ENCODE measurements at places on chromosomes 16 and 17. TPM values are rescaled to one million over a fixed set of nuclear protein-coding genes. Genes with fewer than 3 reads are reported as not detected.

The EVPLL gene
- total RNA-seq: not detected

DNA sequence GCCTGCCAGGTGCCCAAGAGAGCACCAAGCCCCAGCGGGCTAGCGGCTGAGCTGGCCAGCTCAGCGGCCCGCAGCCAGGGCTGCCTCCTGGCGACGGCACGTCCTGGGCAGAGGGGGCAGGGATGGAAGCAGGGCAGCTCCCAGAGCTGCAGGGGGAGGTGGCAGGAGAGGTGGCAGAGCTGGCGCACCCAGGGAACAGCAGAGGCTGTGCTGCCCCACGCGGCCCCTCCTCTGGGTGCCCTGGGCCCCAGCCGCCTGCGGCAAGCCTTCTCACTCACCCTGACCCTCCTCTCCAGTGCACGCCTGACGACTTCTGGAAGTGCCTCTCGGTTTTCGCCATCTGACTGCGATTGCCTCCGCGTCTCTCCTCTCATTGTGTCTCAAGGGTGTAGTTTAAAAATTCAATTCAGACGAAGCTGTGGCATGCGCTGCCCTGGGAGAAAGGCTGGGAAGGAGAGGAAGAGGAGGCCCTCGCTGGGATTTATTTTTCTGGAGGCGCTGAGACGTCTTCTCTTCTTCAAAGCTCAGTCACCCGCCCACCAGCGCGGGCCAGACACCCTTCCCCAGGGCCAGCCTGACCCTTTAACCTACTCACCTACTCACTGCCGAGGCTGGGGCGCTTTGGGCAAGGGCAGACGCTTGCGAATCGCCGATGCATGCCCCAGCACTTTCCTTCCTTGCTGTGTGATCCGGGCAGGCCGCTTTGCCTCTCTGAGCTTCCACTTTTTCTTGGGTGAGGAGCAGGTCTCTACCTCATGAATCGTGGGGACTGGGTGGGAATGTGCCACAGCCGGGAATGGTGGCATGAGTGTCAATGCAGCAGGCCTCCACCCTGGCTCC lies 24.9 kb downstream of the GSE1 start:
- DNase-seq: no peak

The FADS6 gene
- not detected for total RNA-seq

DNA sequence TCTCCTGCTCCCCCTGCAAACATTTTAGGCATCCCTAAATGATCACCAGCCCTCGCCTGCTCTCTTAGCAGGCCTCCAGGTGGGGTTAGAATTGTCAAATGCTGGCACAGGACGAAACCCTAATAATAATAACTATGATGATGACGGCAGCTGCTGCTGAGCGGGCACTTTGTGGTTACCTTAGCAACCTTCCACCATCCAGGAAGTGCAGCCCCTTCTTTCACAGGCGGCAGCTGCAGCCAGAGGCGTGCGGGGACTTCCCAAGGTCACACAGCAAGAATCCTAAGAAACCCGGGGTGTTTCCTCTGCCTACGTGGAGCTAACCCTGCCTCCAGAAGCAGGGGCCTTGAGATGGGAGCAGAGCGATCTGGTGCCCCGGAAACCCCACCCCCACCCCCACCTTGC lies 22.4 kb upstream of the EIF1 start:
- peak; percentile 52 for DNase-seq

GRCh38 chr16:88353232-88353631 lies 29.5 kb upstream of the ZNF469 start:
- no peak for DNase-seq

- DNase-seq: no peak
Measured at GRCh38 chr16:71540-72401, 660 bp downstream of the RHBDF1 start.

DNA sequence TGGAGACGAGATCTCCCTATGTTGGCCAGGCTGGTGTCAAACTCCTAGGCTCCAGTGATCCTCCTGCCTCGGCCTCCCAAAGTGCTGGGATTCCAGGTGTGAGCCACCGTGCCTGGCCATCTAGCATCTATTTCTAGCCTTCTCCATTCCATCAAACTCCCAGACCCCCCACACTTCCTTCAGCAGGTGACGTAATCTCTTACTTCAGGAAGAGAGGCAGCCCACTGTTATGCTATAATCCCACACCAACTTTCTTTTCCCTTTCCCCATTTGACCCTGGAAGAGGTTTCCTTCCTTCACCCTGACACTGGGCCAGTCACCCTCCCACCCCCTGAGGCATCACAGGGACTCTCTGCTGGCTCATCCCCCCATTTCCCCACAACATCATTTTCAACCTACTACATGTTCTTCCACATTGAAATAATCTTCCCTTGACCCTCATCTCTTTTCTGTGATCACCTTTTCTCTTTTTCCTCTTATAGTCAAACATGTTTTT lies 7.6 kb downstream of the ITGA2B start:
- no peak for DNase-seq

DNA sequence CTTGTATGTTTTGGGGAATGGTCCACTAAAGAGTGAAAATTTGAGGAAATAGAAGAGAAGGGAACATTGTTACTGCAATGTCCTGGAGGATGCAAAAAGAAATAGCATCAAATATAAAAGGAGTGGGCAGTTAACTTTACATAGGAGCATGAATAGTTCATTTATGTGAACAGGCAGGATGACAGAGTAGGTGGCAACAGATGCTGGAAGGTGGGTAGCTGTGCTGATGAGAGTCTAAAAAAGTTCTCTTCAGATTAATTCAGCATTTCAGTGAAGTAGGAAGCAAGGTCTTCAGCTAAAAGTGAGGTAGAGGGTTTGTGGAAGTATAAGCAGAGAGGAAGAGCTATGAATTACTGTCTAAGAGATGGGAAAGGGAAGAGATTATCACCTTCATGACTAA lies 276.5 kb downstream of the KIF2B start:
- DNase-seq: no peak

DNA sequence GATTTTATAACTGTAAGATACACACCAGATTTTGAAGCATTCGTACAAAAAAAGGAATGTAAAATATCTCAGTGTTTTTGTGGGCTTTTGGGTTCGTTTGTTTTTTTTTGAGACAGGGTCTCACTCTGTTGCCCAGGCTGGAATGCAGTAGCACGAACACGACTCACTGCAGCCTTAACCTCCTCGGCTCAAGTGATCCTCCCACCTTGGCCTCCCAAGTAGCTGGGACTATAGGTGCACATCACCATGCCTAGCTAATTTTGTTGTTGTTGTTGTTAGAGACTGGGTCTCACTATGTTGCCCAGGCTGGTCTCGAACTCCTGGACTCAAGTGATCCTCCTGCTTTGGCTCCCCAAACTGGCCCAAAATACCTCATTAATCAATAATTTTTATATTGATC lies 15.9 kb downstream of the STAT5B start:
- no peak for DNase-seq

DNA sequence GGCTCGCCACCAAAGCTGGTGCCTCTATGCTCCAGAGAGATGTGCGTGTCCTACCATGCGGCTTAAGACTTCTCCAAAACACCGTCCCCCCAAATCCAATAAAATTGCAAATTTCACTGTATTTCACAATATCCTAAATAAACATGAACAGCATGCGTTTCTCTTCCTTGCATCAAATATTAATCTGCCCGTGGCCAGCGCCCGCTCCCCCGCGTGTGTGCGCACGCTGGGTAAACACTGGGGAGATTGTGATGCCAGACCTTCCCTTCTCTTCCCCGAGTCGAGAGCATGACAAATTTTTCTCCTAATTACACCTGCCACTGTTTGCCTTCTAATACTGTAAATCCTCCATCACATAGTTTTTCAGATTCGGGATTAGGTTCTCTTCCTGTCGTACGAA lies 148.1 kb downstream of the MRM1 start:
- DNase-seq: no peak

The CD300LF gene
- not detected for total RNA-seq

The HBQ1 gene
- total RNA-seq: 0.43 TPM

GRCh38 chr17:7912927-7913524 lies 3.1 kb downstream of the RNF227 start:
- DNase-seq: peak; percentile 25

DNA sequence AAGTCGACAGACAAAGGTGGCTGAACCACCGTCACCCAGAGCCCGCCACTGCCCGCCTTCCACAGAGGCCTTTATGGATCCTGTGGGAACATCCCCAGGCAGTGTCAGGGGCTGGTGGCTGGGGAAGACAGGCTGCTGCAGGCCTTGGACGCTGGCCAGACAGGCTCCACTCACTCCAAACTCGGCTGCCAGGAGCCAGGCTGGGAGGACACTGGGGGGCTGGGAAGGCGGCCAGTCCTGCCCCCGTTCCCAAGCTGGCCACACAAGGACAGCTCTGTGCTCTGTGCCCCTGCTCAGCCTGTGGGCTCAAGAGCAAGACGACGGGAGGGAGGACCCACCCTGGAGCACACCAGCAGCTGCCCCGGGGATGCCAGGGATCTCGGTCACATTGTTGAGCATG lies 7.6 kb upstream of the LCAT start:
- DNase-seq: no peak

The CTRB1 gene
- total RNA-seq: 2.2 TPM

DNA sequence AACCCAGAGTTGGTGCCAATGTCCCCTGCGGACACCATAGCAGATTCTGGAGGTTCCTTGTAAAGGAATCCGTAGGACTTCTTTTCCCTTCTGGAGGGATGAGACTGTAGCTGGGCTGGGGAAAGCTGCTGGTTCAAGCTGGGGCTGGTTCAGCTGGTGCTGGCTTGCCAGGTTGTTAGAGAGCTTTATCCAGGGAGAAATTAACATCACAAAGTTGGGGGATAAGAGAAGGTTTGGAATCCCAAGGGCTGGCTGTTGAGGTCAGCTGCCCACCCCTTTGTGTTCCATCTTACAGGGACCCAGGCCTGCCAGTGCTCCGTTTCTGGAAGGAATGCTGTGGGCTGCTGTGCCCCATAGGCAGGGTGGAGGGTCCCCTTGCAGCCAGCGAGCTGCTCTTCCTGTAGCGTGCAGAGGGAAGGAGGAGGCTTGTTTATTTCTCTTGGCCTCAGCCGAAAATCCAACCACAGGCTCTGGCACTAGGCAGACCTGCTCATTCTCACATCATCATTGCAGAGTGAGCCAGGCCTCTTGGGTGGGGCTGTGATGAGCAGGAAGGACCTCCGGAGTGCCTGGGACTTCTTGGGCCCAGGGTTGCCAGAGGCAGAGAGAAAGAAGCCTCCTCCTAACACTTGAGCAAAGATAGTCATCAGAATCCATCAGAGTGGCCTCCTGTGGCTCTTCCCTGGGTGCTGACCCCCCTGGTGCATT lies 251.1 kb downstream of the SEC14L1 start:
- no peak for DNase-seq

- DNase-seq: no peak
Measured at GRCh38 chr17:14304773-14305517, 4.1 kb downstream of the HS3ST3B1 start.

- no peak for DNase-seq
Measured at GRCh38 chr16:66169817-66170216, 196.7 kb upstream of the CDH5 start.

DNA sequence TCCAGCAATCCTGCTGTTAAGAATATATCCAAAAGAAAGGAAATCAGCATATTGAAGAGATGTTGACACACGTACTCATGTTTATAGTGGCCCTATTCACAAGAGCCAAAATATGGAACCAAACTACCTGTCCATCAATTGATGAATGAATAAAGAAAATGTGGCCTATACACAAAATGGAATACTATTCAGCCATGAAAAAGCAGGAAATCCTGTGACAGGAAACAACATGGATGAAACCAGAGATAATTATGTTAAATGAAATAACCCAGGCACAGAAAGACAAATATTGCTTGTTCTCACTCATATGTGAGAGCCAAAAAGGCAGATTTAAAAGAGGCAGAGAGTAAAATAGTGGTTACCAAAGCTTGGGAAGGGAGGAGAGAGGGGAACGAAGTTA lies 127.1 kb downstream of the KCNJ2 start:
- no peak for DNase-seq

The C17orf78 gene
- total RNA-seq: not detected

The ARHGAP44 gene
- total RNA-seq: not detected

- DNase-seq: no peak
Measured at GRCh38 chr16:57310801-57311200, 26.3 kb upstream of the PLLP start.

DNA sequence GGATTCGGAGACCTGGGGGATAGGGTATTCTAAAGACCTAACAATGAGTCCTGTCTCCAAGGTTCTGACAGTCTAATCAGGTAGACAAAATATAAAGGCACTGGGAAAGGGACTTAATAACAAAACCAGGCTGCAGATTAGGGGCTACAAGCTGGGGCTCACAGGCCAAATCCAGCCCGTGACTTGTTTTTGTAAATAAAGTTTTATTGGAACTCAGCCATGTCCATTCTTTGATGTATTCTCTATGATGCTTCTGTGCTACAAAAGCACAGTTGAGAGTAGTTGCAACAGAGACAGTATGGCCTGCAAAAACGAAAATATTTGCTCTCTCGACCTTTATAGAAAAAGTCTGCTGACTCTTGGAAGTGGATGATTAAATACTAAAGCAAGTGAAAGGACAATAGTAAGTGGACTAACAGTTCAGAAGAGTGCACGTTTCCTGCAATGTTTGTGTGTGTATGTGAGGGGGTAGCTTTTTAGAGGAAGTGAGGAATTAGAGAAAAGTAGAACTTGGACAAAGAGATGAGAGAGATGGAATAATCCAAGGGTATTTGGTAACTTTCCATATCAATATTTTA lies 115.4 kb upstream of the ZFHX3 start:
- DNase-seq: no peak

The ABCA8 gene
- total RNA-seq: 0.35 TPM

DNA sequence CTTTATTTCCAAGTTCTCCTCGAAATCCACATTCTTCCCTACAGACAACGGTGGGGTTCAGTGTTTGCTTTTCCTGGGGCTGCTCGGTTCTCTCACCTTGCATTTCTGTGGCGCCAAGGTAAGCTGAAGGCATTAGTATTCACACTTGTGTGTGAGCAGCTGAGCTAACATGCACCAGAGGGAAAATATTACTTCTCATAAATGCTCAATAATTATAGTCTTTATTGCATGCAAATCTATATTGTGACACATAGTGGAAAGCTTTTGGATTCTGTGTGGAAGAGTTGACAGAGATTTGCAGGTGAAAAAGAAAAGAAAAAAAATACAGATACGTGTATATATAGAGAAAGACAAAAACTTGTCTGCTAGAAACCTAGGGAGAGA lies 411.8 kb downstream of the MAF start:
- no peak for DNase-seq

GRCh38 chr16:12150600-12150999 lies 174.1 kb downstream of the SNX29 start:
- no peak for DNase-seq

- DNase-seq: no peak
Measured at GRCh38 chr16:4690946-4691665, 2.3 kb upstream of the NUDT16L1 start.

The GPT2 gene
- total RNA-seq: 18.1 TPM

- DNase-seq: no peak
Measured at GRCh38 chr17:83192161-83192788, 112.9 kb downstream of the METRNL start.

The STXBP4 gene
- total RNA-seq: 5.3 TPM

DNA sequence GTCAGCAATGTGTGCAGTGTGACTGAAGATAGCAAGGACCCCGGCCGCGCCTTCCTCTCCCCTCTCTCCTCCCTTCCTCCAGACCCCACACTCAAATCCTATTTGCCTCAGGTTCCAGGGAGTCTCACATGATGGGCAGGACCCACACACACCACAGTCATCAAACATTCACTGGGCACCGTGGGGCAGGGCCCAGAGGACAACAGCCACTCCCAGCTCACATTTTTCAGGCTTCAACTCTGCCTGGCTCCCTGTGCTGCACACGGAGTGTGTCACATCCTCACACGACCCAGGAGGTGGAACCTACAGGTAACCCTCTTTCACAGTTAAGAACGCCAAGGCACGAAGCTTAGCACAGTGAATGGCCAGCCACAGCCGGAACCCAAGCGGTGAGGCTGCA lies 30.5 kb downstream of the PEMT start:
- no peak for DNase-seq

- DNase-seq: no peak
Measured at GRCh38 chr17:42198897-42199296, 4.6 kb upstream of the GHDC start.
